ENCODE measurements at places on chromosomes 12 and 14.

DNA sequence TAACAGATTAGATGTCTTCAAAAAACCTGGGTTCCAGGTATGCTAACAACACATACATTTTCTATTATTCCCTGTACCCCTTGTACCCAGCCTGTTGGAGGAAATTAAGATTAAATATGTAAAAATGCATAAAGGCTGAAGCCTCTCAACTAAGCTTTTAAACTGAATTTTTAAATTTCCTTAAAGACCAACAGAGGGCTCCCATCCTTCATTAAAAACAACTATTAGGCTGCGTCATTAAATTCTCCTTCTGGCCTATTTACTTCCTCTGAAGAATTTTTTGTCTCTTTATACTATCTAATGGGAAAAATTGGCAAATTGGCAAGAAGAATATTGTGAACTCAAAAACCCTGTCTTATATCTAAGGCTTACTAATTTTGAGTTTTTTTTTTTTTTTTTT lies 21.8 kb downstream of the SENP1 start:
- no peak for DNase-seq

DNA sequence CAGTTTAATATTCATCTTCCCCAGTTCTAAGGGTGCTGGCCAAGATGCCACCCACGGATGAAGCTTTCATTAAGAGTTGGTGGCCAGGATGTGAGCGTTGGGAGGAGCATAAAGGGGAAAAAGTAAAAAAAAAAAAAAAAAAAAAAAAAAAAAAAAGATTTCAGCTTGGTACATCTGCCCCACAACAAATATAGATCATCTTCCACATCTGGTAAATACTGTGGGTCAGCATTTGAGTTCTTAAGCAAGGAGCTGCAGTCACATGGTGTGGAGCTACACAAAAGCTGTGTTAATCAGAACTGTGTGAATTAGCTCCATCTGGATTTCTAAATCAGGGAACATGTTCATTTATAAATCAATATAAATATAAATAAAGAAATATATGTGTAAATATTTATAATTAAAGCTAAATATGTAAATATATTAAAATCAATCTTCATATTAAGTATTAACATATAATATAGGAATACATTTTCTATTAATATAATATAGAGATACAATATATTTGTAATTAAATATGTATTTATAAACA lies 262.3 kb downstream of the NUAK1 start:
- no peak for DNase-seq

GRCh38 chr12:63766498-63766897 lies 13.2 kb upstream of the RXYLT1 start:
- no peak for DNase-seq

DNA sequence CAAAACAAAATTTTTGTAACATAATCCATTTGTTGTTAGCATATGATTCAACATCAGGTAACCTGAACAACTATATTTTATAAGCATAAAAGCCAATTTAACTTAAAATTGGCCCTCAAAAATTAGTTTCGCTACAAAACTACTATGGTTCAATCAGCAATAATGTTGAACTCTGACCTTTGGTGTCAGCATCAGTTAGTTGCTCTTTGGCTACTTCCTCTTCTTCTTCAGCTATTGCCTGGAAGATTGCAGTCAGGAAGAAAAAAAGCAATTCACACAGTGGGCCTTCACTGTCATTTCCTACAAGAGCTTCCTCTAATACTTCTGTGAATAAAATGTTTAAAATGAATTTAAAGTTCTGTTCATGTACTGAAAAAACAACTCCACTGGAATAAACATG lies 78.2 kb upstream of the CFL2 start:
- no peak for DNase-seq

DNA sequence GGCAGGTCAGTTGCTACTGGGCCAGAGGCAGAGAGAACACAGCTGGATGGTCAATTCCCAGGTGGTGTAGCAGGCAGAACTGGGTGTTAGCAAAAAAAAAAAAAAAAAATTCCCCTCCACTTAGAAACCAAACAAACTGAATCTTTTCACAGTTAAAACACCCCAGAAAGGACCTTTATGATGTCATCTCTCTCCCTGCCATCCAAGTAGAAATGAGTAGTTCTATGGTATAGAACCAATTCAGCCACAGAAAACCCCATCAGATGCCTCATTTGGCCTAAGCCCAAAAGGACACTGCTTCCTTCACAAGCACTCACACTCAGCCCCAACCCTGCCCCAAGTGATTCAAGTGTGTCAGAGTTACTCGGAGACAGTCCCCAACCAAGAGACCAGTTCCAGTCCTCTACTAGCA lies 230.8 kb downstream of the DPF3 start:
- DNase-seq: no peak

- no peak for DNase-seq
Measured at GRCh38 chr14:95466506-95466905, 49.9 kb downstream of the SYNE3 start.

- no peak for DNase-seq
Measured at GRCh38 chr12:68762691-68763090, 16.7 kb downstream of the SLC35E3 start.

DNA sequence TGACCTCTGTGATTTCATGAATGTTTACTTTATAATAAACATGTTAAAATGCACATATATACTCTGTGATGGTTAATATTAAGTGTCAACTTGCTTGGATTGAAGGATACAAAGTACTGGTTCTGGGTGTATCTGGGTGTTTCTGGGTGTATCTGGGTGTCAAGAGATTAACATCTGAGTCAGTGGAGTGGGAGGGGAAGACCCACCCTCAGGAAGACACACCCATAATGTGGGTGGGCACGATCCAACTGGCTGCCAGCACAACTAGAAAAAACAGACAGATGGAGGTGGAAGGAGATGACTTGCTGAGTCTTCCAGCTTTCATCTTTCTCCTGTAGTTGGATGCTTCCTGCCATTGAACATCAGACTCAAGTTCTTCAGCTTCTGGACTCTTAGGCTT lies 11.9 kb downstream of the NUP37 start:
- DNase-seq: no peak

GRCh38 chr14:22836301-22837113 lies at the start of gene MMP14:
Gene MMP14 (plus strand): TSS chr14:22836585. CDS start chr14:22836818, 233 bp downstream.
- no peak for DNase-seq

DNA sequence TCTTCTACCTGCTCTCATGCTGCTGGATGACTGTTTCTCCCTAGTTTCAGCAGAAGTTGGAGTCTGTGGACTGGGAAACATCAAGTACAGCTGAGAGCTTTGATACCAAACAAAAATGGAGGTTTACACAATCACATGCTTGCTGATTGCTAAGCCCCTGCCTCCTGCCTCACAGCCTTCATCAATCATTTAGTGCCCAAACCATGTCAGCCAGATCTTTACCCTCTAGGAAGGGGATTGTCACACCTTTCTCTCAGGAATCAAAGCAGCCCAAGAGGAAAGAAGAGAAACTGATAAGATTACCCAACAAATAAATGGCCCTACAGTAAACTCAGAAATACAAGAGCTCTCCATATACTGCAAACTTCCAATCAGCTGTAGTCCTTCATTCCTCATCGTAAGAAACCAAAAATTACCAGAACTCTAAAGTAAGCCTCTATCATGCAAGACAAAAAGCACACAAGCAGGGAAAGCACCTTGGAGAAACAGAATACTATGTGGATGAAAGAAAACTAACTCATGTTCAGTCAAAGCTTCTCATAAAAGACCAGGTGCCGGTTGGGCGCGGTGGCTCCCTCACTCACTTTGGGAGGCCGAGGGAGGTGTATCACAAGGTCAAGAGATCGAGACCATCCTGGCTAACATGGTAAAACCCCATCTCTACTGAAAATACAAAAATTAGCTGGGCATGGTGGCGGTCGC lies 63.6 kb upstream of the RESF1 start:
- DNase-seq: no peak

DNA sequence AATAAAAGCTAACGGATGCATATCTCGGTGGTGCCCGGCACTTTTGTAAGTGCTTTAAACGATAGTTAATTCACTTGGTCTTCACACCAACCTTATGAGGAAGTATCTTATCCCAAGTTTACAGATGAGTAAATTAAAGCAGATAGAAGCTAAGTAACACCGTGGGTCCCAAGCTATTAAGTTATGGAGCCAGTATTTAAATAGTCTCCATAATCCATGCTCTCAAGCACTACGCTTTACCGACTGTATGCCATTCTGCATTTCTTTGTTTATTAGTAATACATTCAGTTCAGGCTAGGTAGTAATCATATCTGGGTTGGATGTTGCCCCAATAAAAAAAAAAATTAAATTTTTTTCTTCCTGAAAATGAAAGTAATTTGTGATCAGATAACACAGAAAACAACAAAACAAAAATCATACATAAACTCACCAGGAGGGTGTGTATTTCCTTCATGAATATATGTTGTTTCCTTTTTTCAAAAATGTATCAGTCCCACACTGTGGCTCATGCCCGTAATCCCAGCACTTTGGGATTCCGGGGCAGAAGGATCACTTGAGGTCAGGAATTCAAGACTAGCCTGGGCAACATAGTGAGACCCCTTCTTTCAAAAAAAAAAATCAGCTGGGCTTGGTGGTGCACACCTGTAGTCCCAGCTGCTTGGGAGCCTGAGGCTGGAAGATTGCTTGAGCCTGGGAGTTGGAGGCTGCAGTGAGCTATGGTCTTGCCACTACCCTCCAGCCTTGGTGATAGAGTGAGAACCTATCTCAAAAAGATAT lies 1.4 kb upstream of the M6PR start:
- no peak for DNase-seq

DNA sequence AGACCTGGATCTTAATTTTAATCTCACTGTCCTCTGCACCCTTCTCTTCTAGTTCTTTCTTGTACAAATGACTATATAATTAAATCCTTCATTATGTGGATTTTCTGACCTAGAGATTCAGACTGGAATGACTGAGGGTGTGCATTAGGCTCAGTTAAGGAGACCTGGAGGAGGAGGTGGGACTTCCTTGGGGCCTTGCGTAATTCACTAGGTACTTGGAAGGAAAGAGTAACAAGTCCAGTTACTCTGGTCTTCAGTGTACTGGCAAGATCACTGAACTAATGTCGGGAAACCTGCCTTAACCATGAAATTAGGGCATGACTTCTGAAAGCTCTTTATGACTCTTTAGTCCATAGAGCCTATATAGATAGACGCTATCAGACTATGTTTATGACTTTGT lies 441.4 kb downstream of the EGLN3 start:
- DNase-seq: no peak

DNA sequence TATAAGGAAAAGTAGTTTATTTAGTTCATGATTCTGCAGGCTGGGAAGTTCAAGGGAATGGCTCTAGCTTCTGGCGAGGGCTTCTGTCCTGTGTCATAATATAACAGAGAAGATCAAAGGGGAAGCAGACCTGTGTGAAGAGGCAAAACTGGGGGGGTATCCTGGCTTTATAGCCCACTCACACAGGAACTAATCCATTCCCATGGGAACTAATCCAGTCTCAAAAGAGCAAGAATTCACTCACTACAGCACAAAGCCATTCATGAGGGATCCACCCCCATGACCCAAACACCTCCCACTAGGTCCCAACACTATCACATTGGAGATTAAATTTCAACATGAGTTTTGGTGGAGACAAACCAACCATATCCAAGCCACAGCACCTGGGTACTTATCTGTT lies 6.9 kb downstream of the ALDH6A1 start:
- no peak for DNase-seq

DNA sequence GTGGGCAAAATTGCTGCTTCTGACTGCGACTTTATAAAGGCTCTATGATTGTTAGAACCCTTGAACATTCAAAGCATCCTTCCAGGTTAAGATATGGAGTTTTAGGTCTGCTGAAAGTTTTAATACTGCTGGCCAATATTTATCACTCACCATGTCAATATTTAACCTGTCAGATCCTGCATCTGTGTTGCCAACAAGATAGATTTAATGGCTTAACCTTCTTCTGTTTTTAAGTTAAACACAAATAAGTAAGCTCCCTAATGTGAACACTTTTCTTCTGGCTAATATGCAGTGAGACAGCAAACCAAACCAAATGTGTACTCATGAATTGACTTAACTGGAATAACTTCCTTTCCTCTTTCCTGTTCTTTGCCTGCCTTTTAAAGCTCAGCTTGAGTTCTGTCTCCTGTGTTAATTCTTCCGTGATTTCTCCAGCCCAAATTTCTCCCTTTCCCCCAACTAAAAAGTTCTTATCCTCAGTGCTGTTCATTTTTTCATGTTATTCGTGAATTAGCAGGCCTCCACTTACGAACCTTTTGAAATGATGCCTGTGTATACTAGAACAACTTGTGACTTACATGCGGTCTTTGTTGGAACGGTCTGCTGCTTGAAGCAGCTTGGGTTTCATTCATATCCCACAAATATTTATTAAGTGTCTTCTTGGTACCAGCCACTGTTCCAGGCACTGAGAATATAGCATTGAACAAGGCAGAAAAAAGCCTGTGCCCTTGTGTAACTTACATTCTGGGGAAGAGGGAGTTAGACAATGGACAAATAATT lies 9.1 kb downstream of the FBXW8 start:
- DNase-seq: no peak

DNA sequence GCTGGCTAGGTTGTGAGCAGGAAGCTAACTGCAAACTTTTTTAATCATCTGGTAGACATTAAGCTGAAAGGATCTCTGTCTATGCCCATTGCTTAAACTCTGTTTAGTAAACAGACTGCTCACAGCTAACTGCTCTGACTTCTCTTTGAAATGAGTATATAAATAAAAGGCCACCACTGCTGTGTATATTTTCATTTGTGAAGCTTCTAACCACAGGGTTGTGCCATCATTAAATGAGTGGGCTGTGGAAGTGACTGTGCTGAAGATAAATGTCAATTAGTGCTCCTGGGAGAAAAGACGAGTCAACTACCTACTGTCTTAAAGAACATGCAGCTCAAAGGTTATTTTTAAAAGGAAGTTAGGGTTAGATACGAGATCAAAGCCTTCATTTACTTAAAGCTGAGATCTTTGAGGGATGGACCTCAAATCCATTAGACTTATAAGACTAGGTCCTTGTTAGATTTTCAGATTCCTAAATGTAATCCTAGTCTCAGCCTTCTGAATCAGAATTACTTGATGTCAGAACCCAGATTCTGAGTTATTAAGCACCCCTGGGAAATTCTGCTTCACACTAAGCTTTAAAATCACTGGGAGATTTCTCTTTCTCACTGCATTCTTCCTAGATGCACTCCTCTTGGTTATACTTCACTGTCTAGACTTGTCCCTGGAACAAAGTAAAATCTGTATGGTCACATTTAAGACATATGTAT lies 213.1 kb upstream of the FLRT2 start:
- DNase-seq: no peak

GRCh38 chr12:121489874-121490273 lies 90.0 kb downstream of the RNF34 start:
- DNase-seq: no peak

DNA sequence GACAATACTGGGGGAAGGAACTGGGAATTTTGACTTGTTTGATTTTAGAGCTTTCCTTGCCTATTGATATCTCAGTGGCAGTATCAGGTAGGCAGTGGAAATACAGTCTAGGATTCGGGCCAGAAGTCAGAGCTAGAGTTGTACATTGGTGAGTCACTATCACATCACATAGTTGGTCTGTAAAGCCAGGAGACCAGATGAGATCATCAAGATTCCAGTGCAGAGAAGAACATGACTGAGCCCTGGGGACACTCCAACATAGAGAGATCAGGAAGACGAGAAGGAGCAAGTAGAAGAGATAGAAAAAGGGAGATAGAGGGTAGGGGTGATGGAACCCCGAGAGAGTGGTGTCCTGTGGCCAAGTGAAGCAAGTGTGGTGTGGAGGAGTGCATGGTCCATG lies 46.6 kb upstream of the NR1H4 start:
- DNase-seq: no peak

GRCh38 chr14:20671597-20672283 lies 12.6 kb upstream of the RNASE4 start:
- no peak for DNase-seq
